CMK (cell line): ENCODE measurements at places on chromosomes 5 and 9.

- no peak for DNase-seq
These were observed 565.7 kb upstream of the WWC1 start for GRCh38 chr5:167725741-167726140.

DNA sequence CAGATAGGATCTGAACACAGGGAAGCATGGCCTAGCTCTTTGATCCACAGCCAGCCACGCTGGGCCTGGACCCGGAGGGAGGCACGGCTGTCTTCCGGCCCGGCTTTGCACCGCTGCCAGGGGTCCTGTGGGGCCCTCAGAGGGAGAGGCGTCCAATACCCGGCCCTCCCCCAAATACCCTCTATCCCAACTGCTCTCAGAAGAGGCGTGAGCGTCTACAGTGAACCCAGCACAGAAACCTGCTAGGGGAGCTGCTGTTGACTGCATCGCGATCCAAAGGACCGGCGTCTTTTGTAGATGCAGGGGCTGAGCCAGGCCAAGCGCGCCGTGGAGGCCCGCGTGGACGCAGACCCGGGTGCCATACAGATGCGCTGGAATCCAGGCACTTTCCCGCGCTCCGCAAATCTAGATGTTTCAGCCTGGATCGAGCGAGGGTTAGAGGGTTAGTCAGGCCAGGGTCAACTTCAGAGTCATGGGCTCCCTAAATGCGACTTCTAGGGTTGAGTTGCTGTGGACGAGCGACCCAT, 1.1 kb upstream of the TCF7 start:
- DNase-seq, result no peak

- DNase-seq, result no peak
These were observed 18.8 kb downstream of the NANS start for GRCh38 chr9:98075332-98075805.

- DNase-seq, result no peak
These were observed 189.7 kb downstream of the MEF2C start for GRCh38 chr5:88693071-88693932.

- no peak for DNase-seq
These were observed 25.0 kb upstream of the OCLN start for GRCh38 chr5:69467442-69468225.

GRCh38 chr5:54832858-54833257, 152.5 kb downstream of the ESM1 start:
- no peak for DNase-seq

DNA sequence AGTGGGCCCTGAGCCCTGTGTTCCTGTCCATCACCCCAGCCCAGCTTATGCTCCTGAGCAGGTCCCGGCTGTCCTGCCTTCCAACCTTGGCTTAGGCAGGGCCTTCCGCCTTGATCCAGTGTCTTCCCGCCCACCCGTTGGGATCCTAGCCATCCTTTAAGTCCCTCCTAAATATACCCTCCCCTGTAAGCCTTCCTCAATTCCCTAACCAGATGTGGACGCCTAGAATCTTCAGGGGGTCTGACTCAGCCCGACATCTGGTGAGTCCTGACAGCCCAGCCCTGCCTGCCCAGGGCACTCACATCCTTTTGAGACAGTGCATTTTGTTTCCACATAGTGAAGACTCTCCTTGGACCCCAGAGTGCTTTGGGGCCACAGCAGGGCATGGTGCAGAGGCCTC, 23.7 kb downstream of the SLC6A7 start:
- no peak for DNase-seq

GRCh38 chr9:99826579-99826978, 4.9 kb downstream of the NR4A3 start:
- no peak for DNase-seq

DNA sequence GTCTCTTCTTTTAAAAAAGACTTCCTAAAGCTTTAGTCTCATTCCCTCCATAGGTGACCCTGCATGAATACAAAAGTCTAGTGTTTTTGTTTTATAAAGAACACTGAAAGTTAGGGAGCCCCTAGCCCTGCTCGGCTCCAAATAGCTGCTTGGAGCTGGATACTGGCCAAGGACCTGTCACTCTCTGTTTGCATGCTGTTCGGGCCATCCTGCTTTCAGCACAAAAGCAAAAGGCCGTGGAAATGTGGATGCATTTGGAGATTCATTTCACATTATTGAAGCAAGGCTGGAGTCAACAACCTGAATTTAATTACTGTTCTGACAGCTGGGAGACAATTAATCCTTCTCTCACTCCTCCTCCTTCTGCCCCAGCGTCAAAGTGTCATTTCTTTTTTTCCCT, 151.7 kb upstream of the NMUR2 start:
- DNase-seq, result no peak

- DNase-seq, result no peak
These were observed 6.5 kb downstream of the OGN start for GRCh38 chr9:92397853-92398252.

GRCh38 chr5:179895861-179896260, 11.8 kb downstream of the TBC1D9B start:
- DNase-seq, result no peak

DNA sequence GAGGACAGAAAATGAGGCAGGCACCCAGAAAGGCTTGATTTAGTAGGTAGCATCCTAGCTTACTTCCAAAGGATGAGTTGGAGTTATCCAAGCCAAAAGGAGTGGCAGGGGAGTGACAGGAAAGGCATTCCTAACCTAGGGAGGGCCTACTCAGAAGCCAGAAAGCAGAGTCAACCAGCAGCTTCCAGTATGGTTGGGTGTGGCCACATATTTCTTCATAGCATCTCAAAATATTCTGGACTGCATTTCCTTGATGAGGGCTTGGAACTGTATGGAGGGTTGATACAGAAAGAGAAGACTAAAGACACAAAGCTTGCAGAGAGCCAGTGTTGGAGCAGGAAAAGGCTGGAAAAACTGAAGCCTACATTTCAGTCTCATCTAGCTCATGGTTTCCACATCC, 656.8 kb upstream of the DMAC1 start:
- no peak for DNase-seq

DNA sequence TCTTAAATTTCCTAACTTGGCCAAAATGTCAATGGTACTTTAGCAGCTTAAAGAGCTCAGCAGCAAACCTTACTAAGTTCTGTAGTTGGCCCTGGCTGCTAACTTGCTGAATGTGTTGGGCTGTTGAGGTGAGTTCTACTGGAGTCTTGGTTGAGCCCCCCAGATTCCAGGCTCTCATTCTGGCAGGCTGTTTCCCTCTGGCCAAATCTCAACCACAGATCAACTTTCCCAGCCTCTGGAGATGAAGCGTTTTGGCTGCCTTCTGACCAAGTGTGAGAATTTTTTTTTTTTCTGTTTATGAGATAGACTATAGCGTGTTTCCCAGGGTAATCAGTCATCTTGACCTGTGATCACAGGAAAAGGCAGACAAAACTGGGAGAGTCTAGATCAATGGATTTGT, 343.7 kb downstream of the EBF1 start:
- DNase-seq, result no peak

DNA sequence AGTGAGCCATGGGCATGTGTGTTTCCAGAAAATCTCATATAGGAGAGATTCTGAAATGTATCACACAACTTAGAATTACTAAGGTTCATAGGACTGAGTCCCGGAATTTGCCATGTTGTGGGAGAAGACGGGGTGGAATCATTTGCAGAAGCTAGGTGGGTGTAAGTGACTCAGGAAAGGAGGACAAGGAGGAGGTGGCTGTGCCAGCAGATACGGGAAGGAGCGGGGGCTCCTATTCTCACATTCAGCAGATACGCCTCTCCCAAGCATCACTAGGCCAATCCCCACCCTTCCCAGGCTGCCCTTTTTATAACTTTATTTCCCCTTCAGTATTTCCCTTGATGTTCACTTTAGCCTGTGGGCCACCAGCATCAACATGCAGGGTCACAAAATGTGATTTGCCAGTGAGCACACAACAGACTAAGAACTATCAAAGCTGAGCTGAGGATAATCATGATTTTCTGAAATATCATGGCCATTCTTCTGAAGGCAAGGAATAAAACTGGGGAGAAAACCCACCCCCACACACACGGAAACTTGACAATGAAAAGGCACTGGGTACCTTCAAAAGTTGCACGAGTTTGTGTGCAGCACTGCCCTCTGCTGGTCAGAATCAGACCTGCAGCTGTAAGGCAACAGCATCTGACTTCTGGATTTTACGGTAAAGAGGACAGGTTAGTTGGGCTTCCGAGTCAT, 133.2 kb downstream of the MTX3 start:
- DNase-seq, result peak; percentile 24

GRCh38 chr5:154143211-154143641, 47.3 kb upstream of the GALNT10 start:
- DNase-seq, result no peak

GRCh38 chr9:13324988-13325387, 45.5 kb upstream of the MPDZ start:
- DNase-seq, result no peak

DNA sequence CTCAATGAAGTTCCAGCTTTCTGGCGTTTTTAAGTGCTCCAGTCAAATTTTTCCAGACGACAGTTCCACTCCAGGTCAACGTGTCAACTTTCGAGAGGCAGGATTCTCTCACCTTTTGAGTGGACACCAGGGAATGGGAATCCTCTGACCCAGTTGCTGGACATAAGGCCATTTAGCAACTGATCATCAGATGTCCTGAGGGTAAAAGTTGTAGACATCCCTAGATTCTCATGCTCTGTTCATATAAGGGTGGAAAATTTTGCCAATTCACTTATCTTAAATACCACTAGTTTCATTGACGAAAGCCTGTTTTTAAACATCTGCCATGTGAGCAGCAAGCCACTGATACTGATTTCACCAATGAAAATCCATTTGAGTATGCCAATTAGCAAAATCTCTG, 275.5 kb downstream of the MAST4 start:
- DNase-seq, result no peak

GRCh38 chr5:169183576-169183975, 117.4 kb downstream of the SLIT3 start:
- DNase-seq, result no peak

GRCh38 chr9:112310826-112311225, 22.6 kb downstream of the PTBP3 start:
- no peak for DNase-seq

- no peak for DNase-seq
These were observed 168.3 kb upstream of the TLE4 start for GRCh38 chr9:79403495-79403894.

GRCh38 chr5:10620346-10620745, 56.5 kb downstream of the ANKRD33B start:
- DNase-seq, result no peak

GRCh38 chr9:109372246-109372645, 51.4 kb upstream of the EPB41L4B start:
- DNase-seq, result no peak

DNA sequence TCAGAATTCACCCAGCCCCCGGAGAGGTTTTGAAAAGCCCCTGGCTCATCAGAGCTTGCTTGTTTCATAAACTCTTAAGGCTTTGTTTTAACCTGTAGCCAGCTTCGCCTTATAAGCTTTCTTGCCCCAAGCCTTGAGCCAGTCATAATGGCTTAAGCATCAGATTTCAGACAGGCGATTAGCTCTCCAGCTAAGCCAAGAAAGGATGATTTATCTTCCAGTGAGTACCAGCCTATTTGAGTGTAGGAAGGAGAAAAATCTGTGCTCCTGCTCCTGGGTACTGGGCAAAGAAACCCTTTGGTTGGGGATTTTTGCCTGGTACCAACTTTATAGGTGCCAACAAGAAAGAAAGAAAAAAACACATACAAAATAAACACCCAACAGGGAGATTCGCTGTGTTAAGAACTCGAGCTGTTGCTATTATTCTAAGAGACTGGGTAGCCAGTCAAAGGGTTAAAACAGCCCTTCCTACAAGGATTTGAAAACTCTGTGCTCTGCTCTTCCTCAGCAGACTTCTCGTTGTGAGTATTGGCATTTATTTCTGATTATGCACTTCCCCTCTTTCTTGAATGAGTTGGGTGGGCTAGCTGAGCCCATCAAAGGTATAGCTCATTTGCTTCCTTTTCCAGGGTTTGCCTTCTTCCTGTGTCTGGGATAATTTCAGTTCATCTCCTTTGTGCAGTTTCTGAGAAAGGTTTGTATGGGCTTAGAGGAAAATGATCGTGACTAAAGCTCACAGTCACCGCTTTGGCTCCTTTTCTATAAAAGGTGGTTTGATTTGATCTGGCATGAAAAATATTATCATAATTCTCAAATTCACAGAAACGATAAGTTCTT, 157.2 kb upstream of the DMRT1 start:
- DNase-seq, result no peak

GRCh38 chr9:131194762-131195161, 69.4 kb downstream of the NUP214 start:
- DNase-seq, result no peak

GRCh38 chr5:58090704-58091103, 369.2 kb downstream of the PLK2 start:
- no peak for DNase-seq

- DNase-seq, result no peak
These were observed 22.5 kb downstream of the ABO start for GRCh38 chr9:133252301-133253020.

DNA sequence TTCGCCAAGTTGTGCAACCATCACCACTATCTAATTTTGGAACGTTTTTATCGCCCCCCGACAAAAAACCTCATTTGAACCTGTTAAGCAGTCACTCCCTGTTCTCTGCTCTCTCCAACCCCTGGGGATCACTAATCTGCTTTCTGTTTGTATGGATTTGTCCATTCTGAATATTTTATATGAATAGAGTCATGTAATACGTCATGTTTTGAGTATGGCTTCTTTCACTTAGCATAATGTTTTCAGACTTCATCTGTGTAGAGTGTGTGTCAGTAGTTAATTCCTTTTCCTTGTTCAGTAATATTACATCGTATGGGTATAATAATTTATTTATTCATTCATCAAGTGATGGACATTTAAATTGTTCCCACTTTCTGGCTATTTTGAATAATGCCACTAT, 232.2 kb downstream of the SMARCA2 start:
- DNase-seq, result no peak

DNA sequence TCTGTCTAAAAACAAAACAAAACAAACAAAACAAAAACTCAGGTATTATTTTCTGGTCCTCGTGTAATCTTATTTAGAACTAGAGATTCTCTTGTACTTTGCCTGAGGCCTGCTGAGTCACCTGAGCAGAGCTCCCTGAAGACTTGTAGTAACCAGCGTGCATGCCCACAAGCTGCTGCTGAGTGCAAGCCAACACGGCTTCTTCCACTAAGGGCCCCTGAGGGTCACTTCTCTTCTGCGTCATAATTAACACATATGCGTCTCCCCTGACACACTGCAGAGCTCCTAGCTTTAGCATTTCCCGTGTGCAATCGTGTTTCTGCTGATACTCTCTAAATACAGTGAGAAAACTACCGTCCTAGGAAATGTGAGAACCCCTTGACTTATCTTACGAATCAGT, 10.9 kb upstream of the NDFIP1 start:
- DNase-seq, result no peak

GRCh38 chr9:131587331-131587730, 42.0 kb downstream of the PRRT1B start:
- no peak for DNase-seq

DNA sequence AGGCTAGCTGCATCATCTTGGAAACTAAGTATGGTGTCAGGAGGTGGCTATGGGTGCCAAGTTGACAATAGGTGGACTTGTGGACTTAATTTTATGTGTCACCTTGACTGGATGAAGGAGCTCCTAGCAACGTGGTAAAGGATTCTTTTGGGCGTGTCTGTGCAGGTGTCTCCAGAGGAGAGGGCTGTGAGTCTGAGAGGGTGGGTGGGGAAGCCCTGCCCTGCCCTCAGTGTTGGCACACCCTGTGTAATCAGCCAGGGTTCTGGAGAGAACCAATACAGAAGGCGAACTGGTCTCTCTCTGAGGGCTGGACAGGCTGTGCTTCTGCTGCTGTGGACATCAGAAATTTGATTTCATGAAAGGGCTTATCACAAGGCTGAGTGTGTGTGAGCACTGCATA, 61.0 kb downstream of the GTF3C4 start:
- DNase-seq, result no peak

- no peak for DNase-seq
These were observed 366 bp downstream of the EPB41L4A start for GRCh38 chr5:112418659-112419163.

GRCh38 chr5:56190497-56190896, 42.6 kb downstream of the ANKRD55 start:
- no peak for DNase-seq
